ENCODE measurements at places on chromosomes 1 and 21. TPM values are rescaled to one million over a fixed set of nuclear protein-coding genes. Genes with fewer than 3 reads are reported as not detected.

NR1I3 gene
- total RNA-seq: not detected

KLHDC8A gene
- total RNA-seq: not detected

MRPL9 gene
- total RNA-seq: 99.5 TPM

GJA5 gene
- total RNA-seq: 3.7 TPM

All from regular cardiac myocyte (primary cell).